ENCODE measurements at places on chromosomes 13 and 19.

- DNase-seq, result no peak
Measured at GRCh38 chr13:57633950-57634838, 2.6 kb downstream of the PCDH17 start.

- no peak for DNase-seq
Measured at GRCh38 chr13:21825801-21826200, 154.9 kb downstream of the FGF9 start.

- no peak for DNase-seq
Measured at GRCh38 chr13:98342953-98343352, 165.9 kb upstream of the RNF113B start.

GRCh38 chr13:39577838-39578491, 25.0 kb downstream of the LHFPL6 start:
- no peak for DNase-seq

GRCh38 chr13:34127523-34127922, 309.6 kb downstream of the RFC3 start:
- DNase-seq, result no peak

GRCh38 chr13:101624210-101624922, 171.9 kb downstream of the ITGBL1 start:
- no peak for DNase-seq
